ENCODE measurements at places on chromosomes 5 and 9. TPM values are rescaled to one million over a fixed set of nuclear protein-coding genes. Genes with fewer than 3 reads are reported as not detected.

GFI1B gene
- total RNA-seq, result not detected

NTMT1 gene
- total RNA-seq, result 15.5 TPM

GRCh38 chr5:120083851-120084542 lies 380.1 kb upstream of the PRR16 start:
- H3K4me3 ChIP-seq, result no peak overlapping the region
- no peaks in the 10 kb centered on the region for H3K27me3 ChIP-seq
- H3K27ac ChIP-seq, result no peak overlapping the region
- no peak for DNase-seq
- H3K36me3 ChIP-seq, result no peaks in the 10 kb centered on the region

GRCh38 chr5:43685252-43685950 lies 82.4 kb downstream of the NNT start:
- H3K4me3 ChIP-seq, result no peak overlapping the region
- H3K27ac ChIP-seq, result no peak overlapping the region
- H3K36me3 ChIP-seq, result no peaks in the 10 kb centered on the region
- H3K27me3 ChIP-seq, result no peaks in the 10 kb centered on the region
- DNase-seq, result no peak

DNA sequence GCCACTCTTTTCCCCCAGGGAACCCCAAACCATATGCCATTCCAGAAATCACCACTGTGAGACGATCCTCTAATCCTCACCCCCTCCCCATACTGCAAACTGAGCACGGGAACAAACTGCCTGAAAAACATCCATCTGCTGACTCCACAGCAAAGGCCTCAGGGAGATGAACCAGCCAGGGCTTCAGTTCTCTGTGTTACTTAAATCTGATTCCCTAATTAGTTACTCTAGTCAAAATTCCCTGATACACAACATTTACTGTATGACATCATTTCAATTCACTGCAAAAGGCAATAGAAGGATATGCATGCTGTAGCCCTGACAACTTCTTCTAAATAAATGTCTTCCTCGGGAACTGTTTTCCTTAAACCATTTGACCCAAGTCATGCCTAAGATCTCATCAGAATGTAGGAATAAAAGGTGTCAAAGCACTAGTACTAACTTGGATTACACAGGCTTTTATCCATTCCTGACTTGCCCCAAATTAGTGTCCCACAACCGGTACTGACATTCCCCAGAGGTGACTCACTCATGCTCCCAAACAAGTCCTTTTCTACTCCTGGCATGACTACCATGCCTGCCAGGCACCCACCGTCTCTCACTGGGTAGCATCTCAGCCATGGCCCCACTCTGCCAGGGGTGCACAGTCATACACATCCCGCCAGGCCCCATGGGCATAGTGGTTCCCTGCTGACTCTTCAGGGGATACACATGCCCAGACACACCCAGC lies 35.0 kb downstream of the MTX3 start:
- H3K4me3 ChIP-seq, result no peak overlapping the region
- H3K27ac ChIP-seq, result no peak overlapping the region
- DNase-seq, result no peak
- no peaks in the 10 kb centered on the region for H3K4me1 ChIP-seq

DNA sequence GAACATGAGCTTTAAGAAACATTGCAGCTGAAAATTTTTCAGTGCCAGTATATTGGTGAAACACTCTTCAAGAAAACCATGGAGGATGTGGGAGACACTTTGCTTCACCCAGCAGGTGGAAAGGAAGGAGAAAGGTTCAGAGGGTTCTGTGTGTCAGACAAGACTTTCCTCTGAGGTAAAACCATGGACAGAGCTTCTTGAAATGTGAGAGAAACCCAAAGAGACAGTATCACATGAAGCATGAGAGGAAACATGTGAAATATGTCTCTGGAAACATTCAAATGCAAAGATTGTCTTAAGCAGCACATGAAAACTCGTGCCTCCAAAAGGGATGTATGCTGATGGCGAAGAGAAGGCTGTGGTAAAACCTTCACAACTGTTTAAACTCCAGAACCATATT lies 368.9 kb upstream of the ST8SIA4 start:
- H3K4me1 ChIP-seq, result no peaks in the 10 kb centered on the region
- no peak overlapping the region for H3K27ac ChIP-seq
- no peak overlapping the region for H3K4me3 ChIP-seq
- DNase-seq, result no peak
- no peaks in the 10 kb centered on the region for H3K36me3 ChIP-seq

NUTM2G gene
- total RNA-seq, result not detected

DNA sequence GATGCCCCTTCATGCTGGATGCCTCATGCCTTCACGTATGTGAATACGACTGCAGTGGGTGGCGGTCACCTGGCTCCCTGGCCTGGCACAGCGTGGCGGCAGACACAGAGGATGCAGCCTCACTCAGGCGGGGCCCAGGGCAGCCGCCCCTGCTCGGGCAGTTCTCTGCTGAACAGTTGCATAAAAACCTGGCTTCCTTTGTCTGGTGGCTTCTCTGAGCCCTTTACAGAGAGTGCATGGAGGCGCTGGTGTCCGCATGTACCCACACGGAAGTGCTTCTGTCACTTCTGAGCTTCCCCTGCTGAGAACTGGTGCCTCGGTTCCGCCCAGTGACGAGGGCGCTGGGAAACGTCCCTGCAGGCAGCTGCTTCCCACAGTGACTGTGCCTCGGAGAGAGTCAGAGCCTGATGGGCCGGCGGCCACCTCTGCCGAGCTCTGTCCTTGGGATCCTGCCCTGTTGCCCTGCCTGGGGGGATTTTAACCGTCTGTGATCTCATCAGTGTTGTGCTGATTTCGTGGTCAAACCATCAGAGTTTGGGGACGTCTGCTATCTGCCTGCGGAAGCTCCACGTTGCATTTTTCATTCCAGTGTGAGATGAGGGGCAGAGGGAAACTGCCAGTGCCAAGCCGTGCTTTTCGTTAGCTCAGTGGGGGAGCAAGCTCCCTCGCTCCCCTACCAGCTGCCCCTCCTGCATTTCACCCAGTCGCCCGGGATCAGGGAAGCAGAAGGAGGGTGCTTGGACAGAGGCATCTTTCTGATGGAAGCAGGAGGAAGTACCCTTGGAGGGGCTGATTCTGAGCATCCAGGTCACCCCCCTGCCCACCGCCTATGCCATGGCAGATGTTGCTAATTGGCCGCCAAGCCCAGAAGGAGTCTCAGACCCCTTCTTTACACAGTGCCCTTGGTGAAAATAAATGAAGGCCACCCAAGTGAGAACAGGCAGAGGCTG lies 153.0 kb upstream of the COL5A1 start:
- H3K27me3 ChIP-seq, result no peaks in the 10 kb centered on the region
- DNase-seq, result no peak
- no peaks in the 10 kb centered on the region for H3K36me3 ChIP-seq
- peaks cover 16% of the 10 kb centered on the region for H3K4me1 ChIP-seq
- no peak overlapping the region for H3K27ac ChIP-seq

ZFAND5 gene
- 277 TPM for total RNA-seq

GRCh38 chr5:89377767-89378455 lies 494.9 kb upstream of the MEF2C start:
- no peak overlapping the region for H3K4me3 ChIP-seq
- no peak for DNase-seq
- no peaks in the 10 kb centered on the region for H3K27me3 ChIP-seq
- H3K27ac ChIP-seq, result no peak overlapping the region
- H3K4me1 ChIP-seq, result no peaks in the 10 kb centered on the region

PCDHB9 gene
- total RNA-seq, result 3.7 TPM

NOXA1 gene
- 2.9 TPM for total RNA-seq

- no peak for DNase-seq
- H3K4me3 ChIP-seq, result no peak overlapping the region
- no peak overlapping the region for H3K27ac ChIP-seq
- no peaks in the 10 kb centered on the region for H3K4me1 ChIP-seq
- no peaks in the 10 kb centered on the region for H3K36me3 ChIP-seq
These were observed 10.9 kb upstream of the ARHGEF28 start for GRCh38 chr5:73615085-73615484.

BARHL1 gene
- total RNA-seq, result not detected

DNA sequence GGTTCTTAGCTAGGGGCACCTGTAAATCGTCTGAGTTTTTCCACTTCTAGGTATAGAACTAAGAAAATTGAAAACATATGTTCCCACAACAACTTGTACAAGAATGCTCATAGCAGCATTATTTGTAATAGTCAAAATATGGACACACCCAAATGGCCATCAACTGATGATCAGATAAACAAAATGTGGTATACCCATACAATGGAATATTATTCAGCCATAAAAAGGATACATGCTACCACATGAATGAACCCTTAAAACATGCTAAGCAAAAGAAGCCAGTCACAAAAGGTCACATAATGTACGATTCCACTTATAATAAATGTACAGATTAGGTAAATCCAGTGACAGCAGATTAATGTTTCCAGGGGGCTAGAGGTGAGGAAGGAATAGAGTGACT lies 46.0 kb upstream of the IL13 start:
- H3K4me1 ChIP-seq, result no peaks in the 10 kb centered on the region
- no peak overlapping the region for H3K27ac ChIP-seq
- no peaks in the 10 kb centered on the region for H3K27me3 ChIP-seq
- no peaks in the 10 kb centered on the region for H3K36me3 ChIP-seq

ADAMTS13 gene
- total RNA-seq, result 2.0 TPM

DNA sequence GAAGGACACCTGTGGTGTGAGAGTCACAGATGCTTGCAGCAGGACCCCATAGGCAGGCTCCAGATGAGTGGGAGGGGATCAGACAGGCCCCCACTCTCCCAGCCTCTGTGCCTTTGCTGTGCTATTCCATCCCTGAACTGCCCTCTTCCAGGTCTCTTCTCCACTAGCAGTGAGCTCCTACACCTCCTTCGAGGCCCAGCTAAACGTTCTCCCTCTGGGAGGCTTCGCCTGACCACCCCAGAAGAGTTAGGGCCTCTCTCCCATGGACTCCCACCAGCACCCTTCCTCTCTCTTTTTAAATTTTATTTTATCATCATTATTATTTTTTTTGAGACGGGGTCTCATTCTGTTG lies 35.9 kb upstream of the STRBP start:
- no peaks in the 10 kb centered on the region for H3K36me3 ChIP-seq
- H3K27me3 ChIP-seq, result no peaks in the 10 kb centered on the region
- DNase-seq, result no peak
- no peak overlapping the region for H3K27ac ChIP-seq
- H3K4me1 ChIP-seq, result no peaks in the 10 kb centered on the region
- no peak overlapping the region for H3K4me3 ChIP-seq

DNA sequence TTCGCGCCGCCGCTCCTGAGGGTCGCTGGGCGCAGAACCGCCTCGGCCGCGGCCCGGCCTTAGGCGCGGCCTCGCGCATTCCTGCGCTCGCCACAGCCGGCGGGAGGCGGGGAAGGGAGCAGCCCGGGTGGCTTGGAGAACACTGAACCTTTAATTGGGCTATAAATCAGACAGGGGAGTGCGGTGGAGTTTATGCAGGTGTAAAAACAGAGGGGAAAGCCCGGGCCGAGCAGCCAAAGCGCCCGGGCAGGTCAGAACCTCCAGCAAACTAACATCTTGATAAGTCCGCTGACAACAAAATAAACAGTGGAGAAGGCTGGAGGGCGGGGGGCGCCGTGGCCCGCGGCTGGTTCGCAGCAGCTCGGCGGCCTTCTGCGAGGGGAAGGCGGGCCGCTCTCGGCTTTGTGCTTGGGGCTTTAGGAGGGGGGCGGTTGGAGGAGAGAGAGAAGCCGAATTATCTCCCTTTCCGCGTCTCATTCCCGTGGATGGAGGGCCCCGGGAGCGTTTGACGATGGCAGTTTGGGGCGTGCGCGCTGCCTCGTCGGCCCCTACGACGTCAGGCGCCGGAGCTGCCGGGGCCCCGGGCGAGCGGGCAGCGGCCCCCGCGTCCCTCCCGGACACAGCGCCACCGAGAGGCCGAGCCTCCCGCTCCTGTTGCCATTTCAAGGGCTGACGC lies 11.3 kb downstream of the FOXD1 start:
- H3K36me3 ChIP-seq, result no peaks in the 10 kb centered on the region
- H3K27me3 ChIP-seq, result peaks cover 18% of the 10 kb centered on the region
- peak overlapping the region; percentile 20 for H3K4me3 ChIP-seq

DNA sequence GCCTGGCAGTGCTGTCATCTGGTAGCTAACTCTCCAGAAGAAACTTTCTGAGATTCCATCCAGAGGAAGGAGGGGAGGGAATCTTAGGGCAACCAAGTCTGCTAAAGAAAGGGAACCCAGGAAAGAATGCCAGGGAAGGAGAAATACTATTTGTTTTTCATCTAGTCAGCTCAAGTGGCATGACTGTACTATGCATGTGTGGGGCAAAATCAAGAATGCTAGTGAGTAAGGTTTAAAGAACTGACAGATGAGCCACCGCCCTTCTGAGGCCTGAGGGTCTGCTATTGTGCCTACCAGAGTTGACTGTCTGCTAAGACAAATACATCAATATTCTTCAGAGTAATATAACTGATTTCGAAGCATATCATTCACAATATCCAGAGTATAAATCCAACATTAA lies 204.2 kb downstream of the SLC12A2 start:
- H3K27me3 ChIP-seq, result no peaks in the 10 kb centered on the region
- H3K27ac ChIP-seq, result no peak overlapping the region
- no peaks in the 10 kb centered on the region for H3K4me1 ChIP-seq
- H3K36me3 ChIP-seq, result no peaks in the 10 kb centered on the region
- DNase-seq, result no peak

PCSK1 gene
- 1.7 TPM for total RNA-seq

- H3K4me3 ChIP-seq, result no peak overlapping the region
- H3K27ac ChIP-seq, result no peak overlapping the region
- H3K4me1 ChIP-seq, result no peaks in the 10 kb centered on the region
- DNase-seq, result no peak
These were observed 16.6 kb upstream of the ENC1 start for GRCh38 chr5:74657165-74657564.

- no peak overlapping the region for H3K4me3 ChIP-seq
- H3K4me1 ChIP-seq, result no peaks in the 10 kb centered on the region
- H3K36me3 ChIP-seq, result no peaks in the 10 kb centered on the region
- no peak for DNase-seq
- H3K27ac ChIP-seq, result no peak overlapping the region
These were observed 65.0 kb downstream of the SLC1A1 start for GRCh38 chr9:4555236-4555635.

DNA sequence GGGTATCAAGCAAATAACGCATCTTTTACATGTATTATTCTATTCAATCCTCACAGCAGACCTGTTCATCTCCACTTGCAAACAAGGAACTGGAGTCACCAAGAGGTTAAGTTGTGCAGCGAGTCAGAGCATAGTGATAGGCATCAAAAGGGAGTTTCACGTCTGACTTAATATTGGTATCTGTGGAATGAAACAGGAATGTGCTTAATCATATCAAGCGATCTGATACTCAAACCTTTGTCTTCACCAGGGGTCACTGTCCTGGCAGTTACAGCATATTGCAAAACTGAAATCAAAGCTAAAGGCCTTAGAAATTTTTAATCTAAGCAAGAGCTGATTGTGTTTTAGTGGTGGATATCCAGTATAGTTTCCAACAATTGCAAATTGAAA lies 271.6 kb downstream of the PLK2 start:
- H3K36me3 ChIP-seq, result no peaks in the 10 kb centered on the region
- no peak overlapping the region for H3K4me3 ChIP-seq
- no peaks in the 10 kb centered on the region for H3K4me1 ChIP-seq
- H3K27ac ChIP-seq, result no peak overlapping the region
- no peak for DNase-seq
